ENCODE measurements at places on chromosomes 12 and 14. TPM values are rescaled to one million over a fixed set of nuclear protein-coding genes. Genes with fewer than 3 reads are reported as not detected.

Gene BEGAIN
- total RNA-seq, result 7.2 TPM

Gene OR4N2
- total RNA-seq, result not detected

Gene LBHD2
- total RNA-seq, result 0.50 TPM

Gene KLRC1
- total RNA-seq, result not detected

Gene IL26
- not detected for total RNA-seq

Gene AQP6
- total RNA-seq, result not detected

Gene ETNK1
- total RNA-seq, result 29.9 TPM

Gene ZNF839
- total RNA-seq, result 7.1 TPM

Gene KRT85
- total RNA-seq, result not detected

Gene IRF2BPL
- total RNA-seq, result 22.2 TPM

Gene LRRC10
- not detected for total RNA-seq

Gene KANSL2
- total RNA-seq, result 30.4 TPM

Gene DDX11
- total RNA-seq, result 32.0 TPM

Gene KIF26A
- 4.2 TPM for total RNA-seq

Gene ELK3
- 62.1 TPM for total RNA-seq

Gene P2RX7
- total RNA-seq, result not detected

Gene KRT3
- total RNA-seq, result not detected

Gene ETFRF1
- total RNA-seq, result 7.4 TPM

Gene GPD1
- 0.07 TPM for total RNA-seq

Gene MYO1H
- not detected for total RNA-seq

Gene NUBPL
- total RNA-seq, result 7.9 TPM

Gene LRP1-AS
- total RNA-seq, result not detected

Gene RD3L
- total RNA-seq, result not detected

Gene CLMN
- total RNA-seq, result 5.5 TPM

Gene CDH24
- 5.0 TPM for total RNA-seq

Gene TMEM179
- total RNA-seq, result 0.54 TPM

Gene NANOG
- total RNA-seq, result not detected

Gene TTC6
- 0.33 TPM for total RNA-seq

Gene RPL10L
- not detected for total RNA-seq

Gene PRKD1
- 2.5 TPM for total RNA-seq

Gene KRT73
- total RNA-seq, result not detected

Gene HECTD1
- total RNA-seq, result 61.4 TPM

Gene CEBPE
- not detected for total RNA-seq

Gene PTGER2
- 1.9 TPM for total RNA-seq

Gene IL31
- not detected for total RNA-seq

Gene SERPINA3
- 11.0 TPM for total RNA-seq

Gene BTG1
- total RNA-seq, result 79.8 TPM

Gene ADAMTS20
- not detected for total RNA-seq

Gene RNF31
- total RNA-seq, result 14.7 TPM

Gene RNASE3
- total RNA-seq, result not detected

Gene APOF
- total RNA-seq, result not detected

Gene RPGRIP1
- 0.28 TPM for total RNA-seq

Measured in A549 treated with ZK216348 at 1 μM for 4 hours (cell line).